ENCODE measurements at places on chromosomes 16 and 17.

DNA sequence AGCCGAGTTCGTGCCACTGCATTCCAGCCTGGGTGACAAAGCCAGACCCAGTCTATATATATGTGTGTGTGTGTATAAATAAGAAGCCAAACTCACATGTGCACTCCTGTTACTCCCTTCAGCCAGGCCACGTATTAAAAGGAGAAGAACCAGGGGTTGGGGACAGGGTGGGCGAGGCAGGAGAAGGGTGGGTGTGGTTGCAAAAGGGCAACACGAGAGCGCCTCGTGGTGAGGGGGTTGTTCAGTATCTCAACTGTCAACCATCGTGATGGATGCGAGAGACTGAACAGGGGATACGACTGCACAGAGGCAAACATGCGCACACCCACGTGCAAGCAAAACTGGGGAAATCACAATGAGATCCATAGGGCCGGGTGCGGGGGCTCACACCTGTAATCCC lies 54.9 kb downstream of the ABCC6 start:
- DNase-seq = no peak

- no peak for DNase-seq
Measured at GRCh38 chr16:70689035-70689969, 3.4 kb upstream of the MTSS2 start.

DNA sequence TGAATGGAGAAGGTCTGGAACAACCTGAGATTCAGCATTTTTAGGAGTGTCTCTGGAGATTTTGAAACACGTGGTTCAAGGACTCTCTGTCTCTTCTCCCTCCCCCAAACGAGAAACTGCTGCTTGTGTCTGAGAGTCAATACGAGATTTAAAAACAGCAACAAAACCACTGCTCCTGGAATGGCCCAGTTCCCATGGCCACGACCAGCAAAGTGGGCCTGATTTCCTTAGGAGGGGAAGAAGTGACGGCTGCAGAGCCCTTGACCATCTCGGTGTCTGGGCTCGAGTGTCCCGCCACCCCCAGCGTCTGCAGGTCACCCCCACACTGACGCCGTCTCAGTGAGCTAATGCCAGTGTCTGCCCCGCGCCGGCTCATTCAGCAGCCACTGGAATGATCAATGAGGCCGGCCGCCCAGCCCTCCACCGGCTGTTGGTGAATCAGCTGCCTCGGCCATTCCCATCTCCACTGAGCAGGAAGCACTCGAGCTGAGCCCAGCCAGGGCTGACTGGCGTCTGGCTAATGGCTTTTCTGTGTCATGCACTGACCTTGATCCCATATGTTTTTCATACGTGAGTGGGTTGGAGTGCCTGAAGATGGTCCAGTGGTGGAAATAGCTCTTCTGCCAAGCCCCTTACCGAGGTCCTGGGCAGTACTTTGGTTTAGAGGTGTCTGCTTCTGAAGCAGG lies 151.8 kb downstream of the PITPNC1 start:
- DNase-seq = no peak

GRCh38 chr17:82884341-82884969 lies 44.6 kb upstream of the ZNF750 start:
- DNase-seq = no peak

DNA sequence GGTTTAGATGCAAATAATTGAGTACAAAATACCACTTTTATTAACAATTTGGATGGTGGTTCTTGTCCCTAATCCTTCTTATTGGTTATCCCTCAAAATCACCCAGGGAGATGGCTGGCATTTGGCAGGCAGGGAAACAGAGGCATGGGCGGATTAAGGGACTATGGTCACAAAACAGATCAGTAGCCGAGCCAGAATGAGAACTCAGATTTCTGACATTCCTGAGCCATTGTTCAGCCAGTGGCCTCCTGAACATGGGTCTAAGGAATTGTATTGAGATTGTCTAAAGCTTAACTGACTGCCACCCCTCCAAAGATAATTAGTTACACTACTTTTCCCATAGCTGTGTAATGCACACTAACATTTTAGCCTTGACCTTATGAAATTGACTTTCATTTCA lies 88.4 kb downstream of the CHD9NB start:
- no peak for DNase-seq
